ENCODE measurements at places on chromosomes 6 and 20.

DNA sequence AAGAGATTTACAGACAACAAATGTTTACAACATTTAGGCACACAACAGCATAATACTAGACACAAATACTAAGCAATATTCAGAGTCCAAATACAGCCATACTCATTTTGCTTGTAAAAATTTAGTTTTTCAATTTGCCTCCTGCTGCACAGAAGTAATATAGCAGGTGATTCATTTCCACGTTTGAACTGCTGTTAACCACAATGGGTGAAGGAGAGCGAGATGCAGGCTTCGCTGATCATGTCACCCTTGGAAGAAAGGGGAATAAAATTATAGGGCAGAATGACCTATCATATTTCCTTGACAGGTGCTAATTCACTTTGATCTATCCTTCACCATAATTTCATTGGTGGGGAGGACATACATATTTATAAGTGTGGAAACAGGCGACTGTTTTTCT lies 643.8 kb upstream of the AGPAT4 start:
- DNase-seq, result no peak

GRCh38 chr6:2522521-2522920 lies 228.2 kb downstream of the MYLK4 start:
- no peak for DNase-seq

DNA sequence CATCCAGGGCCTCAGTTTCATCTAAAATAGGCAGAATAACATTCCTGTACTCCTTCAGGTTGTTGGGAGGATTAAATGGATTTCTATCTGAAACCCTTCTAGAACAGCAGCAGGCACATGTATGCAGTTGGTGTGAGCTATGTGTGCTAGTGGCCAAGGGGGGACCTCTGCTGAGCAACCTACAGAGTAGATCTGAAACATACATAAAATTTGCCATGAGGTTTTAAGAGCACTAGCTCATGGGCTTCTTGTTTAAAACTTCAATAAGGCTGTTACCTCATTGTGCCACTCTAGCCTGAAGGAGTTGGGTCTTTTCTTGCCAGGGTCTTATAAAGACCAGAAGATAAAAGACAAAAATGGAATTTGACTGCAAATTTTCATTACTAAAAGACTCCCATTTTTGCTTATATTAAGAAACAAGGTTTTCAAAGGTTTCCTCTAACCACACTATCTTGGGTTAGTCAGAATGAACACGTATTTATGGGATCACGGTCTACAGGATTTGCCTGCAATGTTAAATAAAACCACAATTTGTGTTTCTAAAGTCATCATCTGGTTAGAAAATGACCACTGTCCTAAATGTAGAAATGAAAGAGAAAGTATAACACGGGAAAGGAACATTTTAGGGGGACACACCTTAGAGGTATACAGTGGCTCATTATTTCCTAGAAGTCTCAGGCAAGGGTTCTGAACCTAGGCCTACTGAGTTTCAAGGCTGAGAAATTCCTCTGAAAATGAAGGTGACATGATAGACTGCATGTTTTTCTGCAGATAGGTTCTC lies 144.9 kb upstream of the OLIG3 start:
- DNase-seq, result no peak

GRCh38 chr6:8113131-8113654 lies 10.8 kb upstream of the EEF1E1 start:
- DNase-seq, result no peak

GRCh38 chr6:25174678-25175077 lies 104.5 kb upstream of the CARMIL1 start:
- DNase-seq, result no peak

Data from central memory CD4-positive, alpha-beta T cell (primary cell).